Kidney epithelial cell (primary cell): ENCODE measurements at places on chromosomes 1 and 21.

DNA sequence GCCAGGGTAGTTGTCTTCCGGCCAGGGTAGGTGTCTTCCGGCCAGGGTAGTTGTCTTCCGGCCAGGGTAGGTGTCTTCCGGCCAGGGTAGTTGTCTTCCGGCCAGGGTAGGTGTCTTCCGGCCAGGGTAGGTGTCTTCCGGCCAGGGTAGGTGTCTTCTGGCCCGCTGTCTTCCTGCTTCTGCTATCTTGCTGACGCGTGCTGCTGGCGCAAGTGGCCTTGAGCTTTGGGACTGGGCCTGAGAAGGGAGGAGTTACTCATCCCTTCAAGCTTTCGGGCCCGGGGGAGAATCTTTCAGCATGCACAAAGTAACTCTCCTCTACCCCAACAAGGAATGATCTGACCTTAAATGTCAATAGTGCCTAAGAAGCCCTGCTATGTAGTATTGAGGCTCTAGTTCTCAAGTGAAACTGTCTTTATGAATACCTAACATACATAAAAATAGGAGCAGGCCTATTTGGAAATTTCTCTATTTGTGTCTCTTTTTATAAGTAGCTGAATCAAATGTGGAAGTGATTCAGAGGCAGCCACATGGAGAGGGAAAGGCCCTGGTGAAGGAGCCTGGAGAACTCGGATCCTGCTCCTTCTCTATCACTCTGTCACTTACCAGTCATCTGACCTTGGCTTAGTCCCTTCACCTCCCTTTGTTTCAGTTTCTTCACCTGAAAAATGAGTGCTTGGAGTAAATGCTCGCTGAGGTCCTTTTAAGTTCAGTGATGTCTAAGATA lies 65.6 kb downstream of the RGL1 start:
- no peak for DNase-seq

GRCh38 chr1:63486629-63487028 lies 36.4 kb downstream of the ITGB3BP start:
- DNase-seq: no peak

DNA sequence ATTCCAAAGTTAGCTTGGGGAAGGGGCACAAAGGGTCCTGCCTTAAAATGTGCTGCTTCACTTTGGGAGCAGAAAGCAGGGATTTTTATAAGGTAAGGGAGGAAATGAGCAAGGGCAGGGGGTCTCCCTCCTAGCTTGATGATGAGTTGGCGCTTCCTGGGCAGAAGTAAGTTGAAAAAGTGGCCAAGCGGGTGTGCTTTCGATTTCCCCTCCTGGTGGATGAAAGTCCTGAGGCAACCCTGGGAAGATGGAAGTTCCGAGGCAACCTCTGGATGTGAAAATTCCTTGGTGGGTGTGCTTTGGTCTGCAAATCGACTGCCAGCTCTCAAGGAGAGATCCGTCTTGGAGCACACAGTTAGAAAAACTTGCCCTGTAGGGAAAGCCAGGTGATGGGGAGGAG lies 41.7 kb upstream of the CD2 start:
- DNase-seq: no peak

DNA sequence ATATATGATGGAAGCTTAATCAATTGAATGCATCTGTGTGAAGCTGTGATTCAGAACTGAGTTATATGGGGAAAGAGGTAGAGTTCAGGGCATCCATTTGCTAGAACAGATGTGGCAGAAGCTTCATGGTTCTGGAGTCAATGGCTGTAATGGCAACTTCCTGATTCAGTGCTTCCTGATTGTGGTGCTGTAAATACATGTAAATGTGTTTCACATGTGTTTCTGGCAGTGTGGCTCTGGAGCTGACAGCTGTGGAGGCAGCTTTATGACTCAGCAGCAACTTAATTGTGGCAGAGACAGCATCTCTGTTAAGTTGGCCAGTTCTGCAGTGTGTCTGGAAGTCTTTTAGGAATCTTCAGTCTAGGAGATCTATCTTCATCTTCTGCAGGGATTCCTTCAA lies 226.6 kb upstream of the ZRANB2 start:
- no peak for DNase-seq

GRCh38 chr1:147837129-147837963 lies 65.2 kb upstream of the GJA8 start:
- no peak for DNase-seq

GRCh38 chr1:70764747-70765146 lies 282.9 kb downstream of the PTGER3 start:
- no peak for DNase-seq

DNA sequence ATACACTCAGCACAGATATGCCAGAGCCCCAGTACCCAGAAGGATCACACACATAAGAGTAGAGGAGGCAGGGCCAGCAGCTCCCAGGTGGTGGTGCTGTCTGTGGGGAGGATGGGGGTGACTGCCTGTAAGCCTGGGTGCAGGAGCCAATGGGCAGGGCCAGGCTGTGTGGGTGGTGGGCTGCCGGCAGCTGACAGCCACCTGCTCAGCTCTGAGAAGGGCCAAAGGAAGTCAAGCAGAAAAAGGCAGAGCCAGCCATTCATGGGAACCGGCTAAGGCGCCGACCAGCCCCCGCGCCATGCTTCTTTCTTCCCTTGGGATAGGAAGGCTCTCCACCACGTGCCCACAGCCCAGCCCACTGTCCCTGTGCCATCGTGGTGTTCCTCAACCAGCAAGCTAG lies 14.1 kb downstream of the PIK3C2B start:
- no peak for DNase-seq

- DNase-seq: peak; percentile 19
These were observed 79.5 kb upstream of the SIPA1L2 start for GRCh38 chr1:232709386-232709785.

GRCh38 chr1:86370601-86371022 lies 25.5 kb downstream of the ODF2L start:
- no peak for DNase-seq

- DNase-seq: no peak
These were observed 105.2 kb downstream of the ACBD6 start for GRCh38 chr1:180397175-180397574.

GRCh38 chr1:111334169-111334568 lies 43.5 kb downstream of the CHIA start:
- no peak for DNase-seq

GRCh38 chr1:201774224-201774982 lies 54.6 kb upstream of the IPO9 start:
- no peak for DNase-seq

DNA sequence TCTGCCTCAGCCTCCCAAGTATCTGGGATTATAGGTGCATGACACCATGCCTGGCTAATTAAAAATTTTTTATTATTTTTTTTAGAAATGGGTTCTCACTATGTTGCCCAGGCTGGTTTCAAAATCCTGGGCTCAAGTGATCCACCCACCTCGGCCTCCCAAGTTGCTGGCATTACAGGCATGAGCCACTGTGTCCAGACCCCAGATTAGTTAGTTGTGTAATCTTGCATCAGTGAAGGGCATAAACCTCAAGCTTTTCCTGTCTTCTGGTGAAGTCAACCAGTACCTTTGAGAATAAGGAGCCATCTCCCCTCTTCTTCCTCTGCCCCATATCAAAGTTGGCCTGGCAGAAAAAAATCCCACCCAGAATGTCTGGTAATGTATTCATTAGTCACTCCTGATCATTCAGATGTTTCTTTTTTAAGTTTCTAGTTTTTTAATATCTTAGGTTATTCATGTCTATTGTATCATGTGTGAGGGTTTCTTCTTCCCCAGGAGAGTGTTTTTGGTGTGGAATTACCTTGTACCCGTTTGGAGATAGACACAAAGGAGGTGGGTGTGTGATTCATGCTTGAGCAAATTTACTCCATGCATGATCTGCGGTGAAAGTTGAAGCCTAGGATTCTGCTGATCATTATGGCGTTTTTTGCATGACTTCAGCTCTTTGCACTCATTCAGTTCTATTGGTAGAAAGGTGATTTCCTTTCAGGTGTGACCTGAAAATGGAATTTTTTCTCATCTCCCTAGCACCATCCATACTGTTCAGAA lies 144.0 kb downstream of the FMN2 start:
- no peak for DNase-seq

- no peak for DNase-seq
These were observed 1596.9 kb downstream of the PLA2G4A start for GRCh38 chr1:188425687-188426086.

DNA sequence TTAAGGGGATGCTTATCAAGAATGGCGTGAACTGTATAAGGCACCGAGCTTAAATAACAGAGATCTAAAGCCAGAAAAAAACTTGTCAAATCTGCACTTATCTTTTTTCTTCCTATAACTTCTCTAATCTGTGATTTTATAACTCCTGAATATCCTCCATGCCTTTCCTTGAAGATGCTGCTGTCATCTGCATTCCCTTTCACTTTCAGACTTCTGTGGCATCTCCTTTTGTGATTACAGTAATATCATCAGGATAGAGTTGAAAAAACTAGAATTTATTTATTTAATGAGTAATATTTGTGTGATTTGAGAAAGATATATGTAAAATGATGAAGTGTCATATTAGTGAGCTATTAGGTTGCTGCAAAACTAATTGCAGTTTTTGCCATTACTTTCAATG lies 357.8 kb upstream of the PTBP2 start:
- DNase-seq: no peak

- no peak for DNase-seq
These were observed 65.2 kb downstream of the CACNA1E start for GRCh38 chr1:181548497-181548896.

DNA sequence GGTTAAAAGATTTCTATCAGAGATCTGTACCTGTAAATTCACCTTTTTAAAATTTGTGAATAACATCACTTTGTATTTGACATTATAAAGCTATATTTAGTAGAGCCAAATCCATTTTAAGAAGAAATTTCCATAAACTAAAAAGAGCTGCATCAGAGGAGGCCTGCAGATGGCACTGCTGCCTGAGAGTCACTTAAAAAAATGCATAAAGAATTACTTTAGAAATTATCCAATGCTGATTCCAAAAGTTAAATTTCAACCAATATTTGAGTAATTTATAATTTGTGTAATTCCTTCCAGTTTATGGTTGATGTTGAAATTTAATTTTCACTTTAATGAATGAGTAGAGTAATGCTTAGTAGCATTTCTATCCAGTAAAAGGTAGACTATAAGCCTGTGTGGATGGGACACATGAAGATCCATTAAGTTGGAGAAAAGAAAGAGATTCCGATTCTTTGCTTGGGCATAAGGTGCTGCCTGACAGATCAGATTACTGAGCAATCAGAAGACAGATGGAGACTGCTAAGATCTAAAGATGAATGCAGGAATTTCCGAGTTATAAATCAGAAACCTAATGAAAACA lies 20.7 kb upstream of the RPE65 start:
- DNase-seq: no peak

DNA sequence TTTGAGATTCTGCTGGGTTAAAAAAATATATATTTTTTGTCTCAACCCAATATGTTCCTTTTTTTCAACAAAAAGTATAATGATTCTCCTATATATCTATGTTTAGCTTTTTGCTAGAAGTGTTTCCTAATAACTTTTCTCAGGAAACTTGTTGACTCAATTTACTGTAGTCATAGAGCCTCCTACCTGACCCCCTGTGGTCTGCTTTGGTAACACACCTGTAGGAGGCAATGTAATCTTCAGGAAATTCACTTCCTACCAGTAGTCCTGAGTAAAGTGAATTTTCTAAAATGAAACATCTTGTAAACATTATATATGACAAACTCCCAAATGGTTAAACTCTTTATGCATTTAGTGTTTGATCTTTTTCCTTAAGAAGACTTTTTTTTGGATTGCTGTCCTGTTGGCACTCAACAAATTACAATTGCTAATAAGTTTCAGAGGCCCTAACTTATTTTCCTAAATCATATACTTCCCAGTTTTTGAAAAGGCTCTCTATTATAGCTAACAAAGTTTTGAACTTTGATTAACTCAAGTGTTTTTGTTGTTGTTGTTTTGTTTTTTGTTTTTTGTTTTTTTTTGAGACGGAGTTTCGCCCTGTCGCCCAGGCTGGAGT lies 118.3 kb downstream of the OLFML2B start:
- DNase-seq: no peak

GRCh38 chr21:18350216-18350615 lies 53.4 kb downstream of the TMPRSS15 start:
- DNase-seq: no peak

DNA sequence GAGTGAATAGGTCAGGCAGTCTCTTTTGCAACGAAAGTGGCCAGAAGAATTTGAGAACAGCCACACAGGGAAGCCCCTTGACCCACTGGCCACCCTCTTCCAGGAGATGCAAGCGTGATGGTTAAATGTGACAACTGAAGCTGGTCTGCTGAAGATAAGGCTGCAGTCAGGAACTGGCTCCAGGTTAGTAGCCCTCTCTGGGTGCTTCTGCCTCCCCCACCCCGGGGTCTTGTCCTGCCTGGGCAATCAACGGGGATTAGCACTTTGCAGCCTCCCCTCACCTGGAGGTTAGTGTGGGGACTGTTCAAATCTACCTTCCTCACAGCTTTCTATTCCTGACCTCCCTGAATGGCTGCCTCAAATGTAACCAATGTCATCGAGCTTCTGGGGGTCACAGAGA lies 125.9 kb downstream of the PLXNA2 start:
- no peak for DNase-seq

GRCh38 chr21:44872649-44873355 lies 688 bp downstream of the PTTG1IP start:
- no peak for DNase-seq

DNA sequence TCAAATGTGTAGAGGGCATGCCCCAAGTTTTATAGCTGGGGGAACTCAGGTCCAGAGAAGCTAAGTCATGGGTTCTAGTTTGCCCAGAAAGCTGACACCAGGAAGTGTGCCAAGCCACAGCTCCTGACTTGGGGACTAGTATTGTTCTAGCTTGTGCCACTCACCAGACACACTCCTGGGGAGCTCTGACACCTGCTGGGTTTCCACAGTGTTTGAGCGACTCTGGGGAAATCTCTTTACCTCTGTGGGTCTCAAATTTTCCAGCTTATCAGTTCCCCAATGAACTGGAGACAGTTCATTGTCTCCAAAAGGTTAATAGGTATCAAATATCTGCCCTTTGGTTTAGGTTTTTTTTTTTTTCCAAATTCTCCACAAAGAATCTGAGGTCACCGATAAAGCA lies 4.2 kb downstream of the KISS1 start:
- no peak for DNase-seq

DNA sequence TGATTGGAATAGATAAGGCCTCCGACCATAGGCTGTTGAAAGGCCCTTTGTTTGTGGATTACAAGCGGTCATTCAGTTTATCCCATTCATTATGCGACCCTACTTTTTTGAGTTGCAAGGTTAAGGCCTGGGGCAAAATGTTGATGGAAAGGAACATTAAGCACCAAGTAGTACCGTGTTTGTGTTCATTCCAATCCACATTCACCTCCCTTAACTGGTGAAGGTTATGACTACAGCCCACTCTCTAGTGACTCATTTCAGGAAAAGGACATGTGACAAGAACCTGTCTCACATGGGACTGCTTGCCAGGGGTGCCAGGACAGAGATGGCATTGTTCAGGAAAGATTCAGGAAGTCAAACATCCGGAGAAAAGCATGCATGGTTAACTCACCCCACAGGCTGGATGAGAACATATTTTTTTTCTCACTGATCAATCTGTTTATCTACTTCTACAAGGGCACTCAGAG lies 81.6 kb downstream of the CD58 start:
- DNase-seq: peak; percentile 87

GRCh38 chr21:26528882-26529281 lies 44.2 kb downstream of the CYYR1 start:
- DNase-seq: no peak

GRCh38 chr1:18794561-18794960 lies 64.9 kb downstream of the TAS1R2 start:
- no peak for DNase-seq

- no peak for DNase-seq
These were observed 260.7 kb downstream of the AJAP1 start for GRCh38 chr1:4915154-4915553.
